ENCODE measurements at places on chromosomes 2 and 18.

GRCh38 chr18:43869451-43870008 is 592.2 kb upstream of the SYT4 start:
- DNase-seq, result peak; percentile 48

- DNase-seq, result peak; percentile 8
Measured at GRCh38 chr18:79853303-79853992, 55.7 kb downstream of the KCNG2 start.

DNA sequence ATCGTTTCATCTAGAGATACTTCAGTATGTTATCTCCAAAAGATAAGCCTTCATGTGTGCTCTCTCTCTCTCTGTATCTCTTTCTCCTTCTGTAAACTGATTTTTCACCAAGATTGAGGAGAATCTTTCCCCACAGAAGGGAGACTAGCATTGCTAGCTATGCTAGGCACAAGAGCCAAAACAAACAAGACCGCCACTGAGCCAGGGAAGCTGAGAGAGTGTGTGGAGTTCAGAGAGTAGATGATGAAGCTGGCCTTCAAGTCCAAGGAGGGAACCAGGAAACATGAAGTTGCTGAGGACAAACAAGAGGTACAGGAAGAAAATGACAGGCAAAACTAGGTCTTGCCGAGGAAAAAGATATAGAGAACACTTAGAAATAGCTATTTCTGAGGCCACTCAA is 23.4 kb downstream of the DAPL1 start:
- DNase-seq, result no peak

DNA sequence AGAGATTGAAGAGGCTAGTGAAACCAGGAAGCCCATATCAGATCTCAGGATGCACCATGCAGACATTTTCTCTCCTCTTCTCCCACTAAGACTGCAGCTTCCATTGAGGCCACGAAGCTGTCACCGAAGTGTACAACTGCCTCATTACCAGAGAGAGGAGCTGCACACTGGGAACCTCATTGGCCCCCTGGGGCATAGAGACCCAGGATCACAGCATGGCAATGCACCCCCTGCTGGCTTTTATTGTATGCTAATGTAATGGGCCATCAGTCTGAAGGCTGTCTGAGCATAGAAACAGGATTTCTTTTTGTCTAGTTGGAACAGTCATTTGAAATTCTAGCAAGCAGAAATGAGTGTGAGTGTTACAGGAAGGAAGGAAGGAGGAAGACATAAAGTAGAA is 861.6 kb upstream of the CELF4 start:
- DNase-seq, result no peak

- no peak for DNase-seq
Measured at GRCh38 chr2:218371983-218372350, 10.1 kb upstream of the SLC11A1 start.

GRCh38 chr2:23354554-23354953 is 30.4 kb upstream of the KLHL29 start:
- no peak for DNase-seq

DNA sequence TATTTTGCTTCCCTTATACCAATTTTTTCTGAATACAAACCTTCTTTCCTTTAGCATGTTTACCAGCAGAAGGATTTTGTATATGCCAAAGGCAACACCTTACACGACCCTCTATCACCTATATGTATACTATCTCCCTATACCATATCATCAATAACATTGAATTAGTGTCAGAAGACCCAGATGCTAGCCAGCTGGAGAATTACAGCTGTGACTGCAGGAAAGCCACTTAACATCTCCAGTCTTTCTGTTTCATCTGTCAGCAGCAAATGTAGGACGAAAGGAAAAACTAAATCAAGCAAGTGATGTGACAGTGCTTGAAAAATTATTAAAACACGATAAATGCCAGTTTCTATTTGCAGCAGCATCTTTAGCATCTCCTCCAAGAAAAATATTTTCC is 193.7 kb downstream of the STK39 start:
- no peak for DNase-seq

GRCh38 chr2:109497911-109498870 is 115.6 kb downstream of the SEPTIN10 start:
- peak; percentile 52 for DNase-seq

- DNase-seq, result peak; percentile 87
Measured at GRCh38 chr2:188199716-188200128, 92.0 kb upstream of the GULP1 start.

DNA sequence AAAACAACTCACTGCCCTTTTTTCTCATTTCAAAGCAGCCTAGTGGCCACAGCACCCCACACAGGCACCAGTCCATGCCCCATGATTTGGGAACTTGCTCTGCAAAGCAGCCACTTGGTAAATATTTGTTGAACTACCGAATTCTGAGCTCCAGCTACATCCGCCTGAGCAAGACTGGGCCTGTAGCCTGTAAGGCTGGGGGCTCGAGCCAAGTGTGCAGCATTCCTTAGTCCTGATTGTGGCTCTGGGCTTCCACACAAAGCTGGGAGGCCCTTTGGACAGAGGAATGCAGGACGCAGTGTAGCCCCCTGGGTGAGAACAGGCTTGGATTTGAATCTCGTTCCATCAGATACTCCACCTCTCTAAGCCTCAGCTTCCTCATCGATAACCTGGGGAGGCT is 88.4 kb downstream of the ACTR2 start:
- DNase-seq, result peak; percentile 83

GRCh38 chr2:6676241-6676640 is 189.5 kb downstream of the CMPK2 start:
- no peak for DNase-seq

DNA sequence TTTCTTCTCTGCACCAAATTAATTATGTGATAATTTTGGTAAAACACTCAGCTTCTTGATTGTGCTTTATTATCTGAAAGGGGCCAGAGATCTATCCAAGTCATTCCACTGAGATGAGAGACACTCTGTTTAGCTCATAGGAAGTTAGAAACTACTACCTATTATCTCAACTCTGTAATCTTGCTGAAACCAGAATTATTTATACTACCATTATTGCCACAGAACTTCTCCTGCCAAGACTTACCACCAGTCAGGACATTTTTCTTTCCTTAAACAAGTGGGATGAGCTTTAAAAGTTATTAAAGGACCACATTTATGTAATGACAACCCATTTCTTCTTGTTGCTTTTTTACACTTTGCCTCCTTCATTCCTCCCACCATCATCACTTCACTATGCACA is 855.6 kb upstream of the PIK3C3 start:
- DNase-seq, result no peak

DNA sequence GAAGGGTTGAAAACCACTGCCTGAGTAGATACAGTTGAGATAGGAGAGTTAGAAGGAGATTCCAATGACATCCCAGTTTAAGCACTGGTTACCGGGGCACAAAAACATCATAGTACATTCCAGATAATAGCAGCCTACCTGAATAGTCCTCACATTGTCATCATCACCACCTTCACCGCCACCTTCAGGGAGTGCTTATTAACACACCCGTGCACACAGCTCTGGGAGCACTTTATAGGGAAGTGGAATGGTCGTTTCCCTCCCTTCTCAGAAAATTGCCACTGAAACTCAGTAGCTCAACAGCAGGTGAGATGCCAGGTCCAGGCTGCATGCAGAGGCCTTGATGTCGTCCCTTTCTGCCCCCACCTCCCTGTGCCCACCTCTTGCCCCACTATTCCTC is 8.2 kb downstream of the SERPINB7 start:
- no peak for DNase-seq

GRCh38 chr2:72827966-72828646 is 2.3 kb upstream of the EXOC6B start:
- DNase-seq, result peak; percentile 24

DNA sequence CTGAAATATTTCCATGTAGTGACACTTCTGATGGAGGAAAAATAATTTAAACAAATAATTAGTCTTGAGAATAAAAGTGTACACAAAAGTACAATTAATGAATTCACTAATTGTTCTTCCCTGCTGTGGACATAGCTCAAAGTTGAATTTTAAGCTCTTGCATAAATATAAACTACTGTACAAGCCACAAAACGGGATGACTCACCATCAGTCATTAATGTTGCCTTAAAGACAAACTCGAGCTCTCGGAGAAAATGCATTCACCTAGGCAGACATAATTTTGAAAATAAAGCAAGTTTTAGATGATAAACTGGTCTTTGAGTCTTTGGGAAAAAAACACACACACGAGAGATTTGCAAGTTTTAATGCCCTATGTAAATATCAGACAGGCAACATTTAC is 436.4 kb downstream of the ZNF521 start:
- DNase-seq, result peak; percentile 56

GRCh38 chr2:230155359-230155758 is 64.4 kb downstream of the SP110 start:
- DNase-seq, result no peak

- no peak for DNase-seq
Measured at GRCh38 chr2:222250313-222250712, 48.5 kb downstream of the PAX3 start.
